NCI-H1092 treated with DMSO at 0.1 percent for 48 hours (cell line): ENCODE measurements at places on chromosomes 4 and X.
A peak's percentile ranks its signal among the peaks of the same experiment; 100 is the strongest.

- DNase-seq = no peak
Measured at GRCh38 chrX:367866-368265, 18.8 kb downstream of the PPP2R3B start.

- DNase-seq = peak; percentile 15
Measured at GRCh38 chrX:103343105-103343504, 13.1 kb downstream of the TCEAL7 start.

DNA sequence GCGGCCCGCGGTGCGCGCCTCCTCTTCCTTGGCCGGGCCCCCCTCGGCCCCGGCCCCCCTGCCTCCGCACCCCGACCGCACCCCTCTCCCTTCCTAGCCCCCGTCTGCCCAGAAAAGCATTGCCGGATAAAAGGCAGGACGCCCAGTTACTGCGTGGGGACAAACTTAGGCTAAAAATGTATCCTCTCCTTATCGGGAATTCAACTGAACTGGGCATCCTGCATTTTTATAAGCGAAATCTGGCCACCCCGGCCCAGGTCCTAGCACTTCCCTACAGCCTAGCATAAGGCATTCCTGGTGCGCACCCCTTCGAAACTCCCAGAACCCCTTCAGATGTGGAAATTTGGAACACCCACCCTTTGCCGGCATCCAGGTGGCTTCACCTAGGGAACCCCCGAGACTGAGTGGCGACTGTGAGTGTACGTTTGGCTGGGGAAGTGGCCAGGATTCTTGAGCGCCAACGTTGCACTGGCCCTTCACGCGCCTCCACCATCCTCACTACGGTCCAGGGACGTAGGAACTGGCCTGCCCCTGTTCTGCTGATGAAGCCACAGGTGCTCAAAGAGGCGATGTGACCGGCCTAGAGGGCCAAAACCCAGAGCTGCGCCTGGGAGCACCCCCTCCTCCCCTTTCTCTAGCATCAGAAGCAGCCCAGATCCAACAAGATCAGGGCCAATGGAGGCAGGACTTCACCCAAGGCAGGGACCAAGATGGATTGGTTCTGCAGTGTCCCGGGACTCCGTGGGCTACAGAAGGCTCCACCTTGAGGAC lies 5.7 kb upstream of the RNF4 start:
- DNase-seq = no peak

DNA sequence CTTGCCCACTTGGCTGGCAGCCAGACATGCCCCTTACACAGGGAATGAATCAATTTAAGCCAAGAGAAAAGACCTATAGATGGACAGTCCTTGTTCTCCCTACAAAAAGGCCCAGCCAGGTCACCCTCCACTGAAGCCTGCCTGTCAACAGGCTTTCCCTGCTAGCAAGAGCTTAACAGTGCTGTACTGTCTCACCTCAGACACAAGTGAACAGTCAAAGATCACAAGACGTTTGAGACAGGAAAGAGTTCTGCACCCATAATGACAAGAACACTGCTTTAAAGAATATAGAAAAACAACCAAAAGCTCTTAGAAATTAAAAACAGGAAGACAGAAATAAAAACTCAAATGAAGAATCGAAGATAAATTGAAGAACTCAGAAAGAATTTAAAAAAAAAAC lies 4.6 kb downstream of the RNF175 start:
- DNase-seq = no peak

- no peak for DNase-seq
Measured at GRCh38 chr4:1203026-1203616, 30.7 kb upstream of the SPON2 start.

DNA sequence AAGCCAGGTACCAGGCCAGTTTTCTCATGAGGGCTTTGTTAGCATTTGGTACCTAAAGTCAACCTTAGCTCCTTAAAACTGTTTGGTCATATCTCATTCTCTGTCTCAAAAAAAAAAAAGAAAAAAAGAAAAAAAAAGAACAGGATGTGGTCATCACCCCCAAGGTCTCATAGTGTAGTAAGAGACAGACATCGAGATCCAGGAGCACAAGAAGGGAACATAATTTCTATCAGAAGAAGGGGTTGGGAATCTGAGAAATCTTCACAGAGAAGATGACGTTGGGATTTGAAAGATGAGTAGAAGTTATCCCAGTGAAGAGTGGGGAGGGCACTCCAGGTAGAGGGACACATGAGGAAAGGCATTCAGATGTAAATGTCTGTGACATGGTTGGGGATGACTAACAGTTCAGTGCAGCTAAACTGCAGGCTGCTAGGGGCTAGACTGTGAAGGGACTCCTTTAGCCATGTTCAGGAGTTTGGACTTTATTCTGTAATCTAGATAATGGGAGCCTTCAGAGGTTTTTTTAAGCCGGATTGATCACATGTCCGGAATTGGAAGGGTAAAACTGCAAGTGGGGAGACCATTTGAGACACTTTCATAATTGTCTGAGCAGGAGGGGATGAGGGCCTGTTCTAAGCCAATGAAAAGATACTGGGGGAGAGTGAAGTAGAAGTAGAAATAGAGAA lies 26.9 kb upstream of the GJB1 start:
- no peak for DNase-seq
